ENCODE measurements at places on chromosomes 7 and 10.

- no peak for DNase-seq
These were observed 172.2 kb upstream of the COL1A2 start for GRCh38 chr7:94222516-94222915.

- no peak for DNase-seq
These were observed 89.5 kb downstream of the ZNF92 start for GRCh38 chr7:65463184-65463583.

DNA sequence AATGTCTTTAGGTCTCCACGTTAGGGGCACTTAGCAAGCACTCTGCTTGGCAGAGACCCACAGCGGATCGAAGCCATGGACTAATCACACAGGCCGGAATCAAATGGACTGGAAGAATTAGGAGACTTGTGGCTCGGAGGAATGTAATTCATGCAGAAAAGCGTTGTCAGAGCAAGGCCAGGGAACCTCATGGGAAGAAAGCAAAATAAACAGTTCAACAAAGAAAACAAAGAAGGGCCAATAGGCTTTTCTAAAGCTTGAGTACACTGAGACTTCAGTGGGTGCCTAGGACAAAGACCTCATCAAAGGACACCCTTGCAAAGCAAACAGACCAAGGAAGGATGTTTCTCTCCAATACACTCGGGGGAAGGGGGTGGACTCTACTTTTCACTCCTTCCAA is 171.1 kb downstream of the GLI3 start:
- no peak for DNase-seq

DNA sequence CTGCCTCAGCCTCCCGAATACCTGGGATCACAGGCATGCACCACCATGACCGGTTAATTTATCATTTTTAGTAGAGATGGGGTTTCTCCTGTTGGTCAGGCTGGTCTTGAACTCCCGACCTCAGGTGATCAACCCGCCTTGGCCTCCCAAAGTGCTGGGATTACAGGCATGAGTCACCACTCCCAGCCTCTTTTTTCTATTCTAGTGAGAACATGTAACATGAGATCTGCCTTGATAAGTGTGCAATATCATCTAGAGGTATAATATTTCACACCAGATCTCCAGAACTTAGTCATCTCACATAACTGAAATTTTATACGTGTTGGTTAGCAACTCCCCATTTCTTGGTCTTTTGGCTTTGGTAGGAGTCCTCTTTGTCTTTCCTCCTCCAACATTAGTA is 656.9 kb downstream of the CNTNAP2 start:
- no peak for DNase-seq

GRCh38 chr10:43903451-43903850 is 254.8 kb upstream of the ZNF32 start:
- no peak for DNase-seq

DNA sequence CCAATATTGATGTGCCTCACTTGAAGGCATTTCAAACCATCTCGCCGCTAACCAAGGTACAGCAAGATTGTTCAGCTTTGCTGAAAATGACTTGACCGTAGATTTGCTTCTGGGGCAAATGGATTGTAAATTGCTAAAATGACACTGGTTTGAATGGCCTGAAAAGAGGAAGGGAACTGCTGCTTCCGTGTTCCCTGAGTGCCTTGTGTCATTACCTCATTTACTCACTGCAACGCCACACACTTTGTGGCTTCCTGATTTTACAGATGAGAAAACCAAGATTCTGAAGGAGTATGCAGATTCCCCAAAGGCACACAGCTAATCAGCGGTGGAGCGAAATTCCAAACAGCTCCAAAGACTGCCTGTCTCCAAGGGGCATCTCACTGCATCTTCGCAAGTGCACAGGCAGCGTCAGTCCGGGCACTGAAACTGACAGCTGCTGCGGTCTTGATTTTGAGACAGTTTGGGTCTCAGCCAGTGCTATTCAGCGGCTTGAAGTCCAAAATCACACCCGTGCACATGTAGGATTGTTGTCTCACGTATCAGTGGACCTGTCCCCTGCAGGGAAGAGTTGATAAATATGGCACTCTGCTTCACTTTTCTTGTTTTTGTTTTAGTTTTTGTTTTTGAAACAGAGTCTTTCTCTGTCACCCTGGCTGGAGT is 290.9 kb downstream of the DPP6 start:
- no peak for DNase-seq

GRCh38 chr7:36287371-36288241 is 102.1 kb upstream of the ANLN start:
- no peak for DNase-seq

GRCh38 chr10:121293110-121293509 is 305.1 kb downstream of the FGFR2 start:
- DNase-seq, result no peak

DNA sequence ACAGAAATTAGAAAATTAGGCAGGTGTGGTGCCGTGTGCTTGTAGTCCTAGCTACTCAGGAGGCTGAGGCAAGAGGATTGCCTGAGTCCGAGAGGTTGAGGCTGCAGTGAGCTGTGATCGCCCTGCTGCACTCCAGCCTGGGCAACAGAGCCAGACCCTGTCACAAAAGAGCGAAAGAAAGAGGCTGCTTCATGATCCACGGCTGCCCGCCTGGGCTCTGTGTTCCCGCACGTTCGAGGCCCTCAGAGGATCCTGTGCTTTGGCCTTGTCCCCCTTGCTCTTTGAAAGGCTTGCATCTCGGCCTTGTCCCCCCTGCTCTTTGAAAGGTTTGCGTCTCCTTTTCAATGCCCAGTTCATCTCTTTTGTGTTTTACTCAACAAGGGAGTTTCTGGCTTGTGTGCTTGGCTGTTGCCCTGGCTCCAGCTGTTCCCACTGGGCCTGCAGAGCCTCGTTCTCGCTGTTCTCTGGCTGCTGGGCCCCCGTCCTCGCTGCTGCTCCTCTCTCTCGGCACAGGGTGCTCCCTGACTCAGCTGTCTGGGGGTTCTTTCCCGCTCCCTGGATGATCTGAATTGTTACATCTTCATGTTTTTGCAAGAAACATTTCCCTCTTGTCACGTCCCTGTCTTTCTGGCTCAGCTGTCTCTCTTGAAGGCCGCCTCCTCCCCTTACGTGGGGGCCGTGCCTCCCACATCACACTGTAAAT is 45.1 kb upstream of the INPP5A start:
- DNase-seq, result no peak

DNA sequence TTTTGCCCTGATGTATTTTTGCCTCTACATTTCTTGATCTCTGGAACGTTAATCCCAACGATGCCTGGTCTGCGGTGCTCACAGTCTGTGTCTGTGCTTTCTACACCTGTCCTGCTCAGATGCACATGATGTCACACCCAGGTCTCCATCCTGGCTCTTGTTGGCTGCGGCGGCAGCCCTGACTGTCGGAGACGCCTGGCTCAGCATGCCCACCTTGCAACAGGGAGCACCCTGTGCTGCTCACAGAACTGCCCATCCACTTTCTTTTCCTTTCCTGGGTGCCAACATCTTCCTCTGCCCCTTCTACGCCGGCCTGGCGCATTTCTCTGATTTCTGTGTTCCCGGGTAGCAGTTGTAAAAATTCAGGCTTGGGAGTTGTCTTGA is 106.2 kb downstream of the CUX1 start:
- no peak for DNase-seq

- no peak for DNase-seq
These were observed 179.3 kb upstream of the NEBL start for GRCh38 chr10:21076381-21076780.

GRCh38 chr7:142874837-142875236 is 10.7 kb downstream of the TRPV6 start:
- no peak for DNase-seq

DNA sequence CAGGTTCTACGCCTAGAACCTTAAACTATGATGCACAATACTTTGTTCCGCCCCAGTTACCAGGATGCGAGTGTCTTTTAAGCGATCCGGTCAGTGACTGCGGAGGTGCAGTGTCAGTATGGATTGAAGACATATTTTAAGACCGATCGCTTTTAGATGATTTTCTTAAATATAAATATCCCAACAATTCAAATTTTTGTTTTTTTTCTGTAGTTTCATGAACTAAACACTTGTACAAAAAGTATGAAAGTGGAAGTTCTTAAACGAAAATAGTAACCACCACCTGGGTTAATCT is 835 bp downstream of the COMMD3 start:
- no peak for DNase-seq

Data from fibroblast of skin of left quadriceps (primary cell).